ENCODE measurements at places on chromosomes 4 and X. TPM values are rescaled to one million over a fixed set of nuclear protein-coding genes. Genes with fewer than 3 reads are reported as not detected.

DNA sequence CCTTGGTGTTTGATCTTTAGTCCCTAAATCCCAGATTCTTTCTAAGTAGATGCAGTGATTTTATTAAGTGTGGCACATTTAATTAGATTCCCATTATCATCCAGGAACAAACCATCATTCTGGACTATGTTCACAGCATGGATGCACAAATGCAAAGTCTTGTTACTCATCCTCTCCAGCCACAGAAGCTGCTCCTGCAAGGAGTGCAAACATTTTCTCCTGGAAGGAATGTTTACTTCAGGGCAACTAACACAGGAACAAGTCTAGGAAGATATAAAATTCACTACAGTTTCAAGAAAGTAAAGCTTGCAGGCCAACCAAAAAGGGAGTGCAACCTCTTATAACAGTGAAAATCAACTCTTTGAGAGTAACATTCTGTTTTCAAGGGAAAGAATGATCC lies 106.0 kb downstream of the IQCM start:
- no peak for DNase-seq

The RASGEF1B gene
- total RNA-seq = 2.6 TPM

DNA sequence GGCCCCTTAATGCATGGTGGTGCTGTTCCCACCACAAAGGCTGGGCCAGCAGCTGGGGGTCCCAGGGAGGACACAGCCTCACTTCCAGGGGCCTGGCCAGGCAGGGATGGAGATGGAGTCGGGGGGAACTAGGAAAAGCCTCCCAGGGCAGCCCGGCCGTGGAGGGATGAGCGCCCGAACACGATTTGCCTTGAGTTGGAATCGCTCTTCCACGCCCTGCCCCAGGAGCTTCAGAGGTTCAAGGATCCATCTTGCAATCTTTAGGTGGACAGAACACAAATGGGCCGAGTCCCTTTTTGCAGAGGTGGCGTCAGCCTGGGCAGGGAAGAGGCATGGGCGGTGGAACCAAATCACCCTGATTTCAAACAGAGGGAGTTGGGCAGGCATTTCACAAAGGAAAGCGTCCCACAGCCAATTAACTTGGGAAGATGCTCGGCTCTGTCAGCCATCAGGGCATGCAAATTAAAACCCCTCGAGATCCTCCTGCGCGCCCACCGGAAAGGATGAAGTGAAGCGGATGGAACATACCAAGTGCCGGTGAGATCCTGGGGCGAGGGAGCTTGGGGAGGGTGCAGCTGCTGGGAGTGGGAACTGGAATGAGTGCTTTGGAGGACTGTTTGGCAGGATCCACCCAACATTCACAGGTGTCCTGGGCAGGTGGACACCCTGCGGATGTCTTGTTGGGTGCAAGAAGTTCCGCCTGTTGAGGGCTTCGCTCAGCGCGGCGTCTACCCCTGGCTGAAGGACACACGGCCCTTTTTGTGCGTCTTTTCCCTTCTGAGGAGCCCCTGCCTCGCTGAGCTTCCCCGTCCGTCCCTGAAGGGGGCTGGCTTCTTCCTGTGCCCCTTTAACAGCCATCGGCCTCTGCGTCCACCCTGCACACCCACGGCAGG lies 75.7 kb downstream of the HTRA3 start:
- DNase-seq = no peak

- no peak for DNase-seq
Observed at GRCh38 chr4:56182356-56182755, 204.9 kb downstream of the AASDH start.

DNA sequence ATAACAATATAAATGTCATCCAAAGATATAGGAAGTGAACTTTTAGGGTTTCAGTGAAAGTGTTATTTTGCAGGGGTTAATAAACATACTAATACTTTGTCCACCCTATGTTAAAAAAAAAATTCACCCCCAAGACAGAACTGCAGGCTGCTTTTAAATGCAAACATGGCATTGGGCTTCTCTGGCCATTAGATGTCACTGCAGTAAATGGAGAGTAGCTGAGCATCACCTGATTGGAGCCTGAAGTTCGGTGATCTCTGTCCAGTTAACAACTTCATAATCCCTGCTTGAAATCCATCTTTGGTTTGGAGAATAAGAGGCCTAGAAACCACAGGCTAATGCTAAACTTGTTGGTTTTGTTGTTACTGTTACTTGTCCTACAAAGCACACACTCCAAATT lies 18.7 kb downstream of the SLC25A43 start:
- no peak for DNase-seq

DNA sequence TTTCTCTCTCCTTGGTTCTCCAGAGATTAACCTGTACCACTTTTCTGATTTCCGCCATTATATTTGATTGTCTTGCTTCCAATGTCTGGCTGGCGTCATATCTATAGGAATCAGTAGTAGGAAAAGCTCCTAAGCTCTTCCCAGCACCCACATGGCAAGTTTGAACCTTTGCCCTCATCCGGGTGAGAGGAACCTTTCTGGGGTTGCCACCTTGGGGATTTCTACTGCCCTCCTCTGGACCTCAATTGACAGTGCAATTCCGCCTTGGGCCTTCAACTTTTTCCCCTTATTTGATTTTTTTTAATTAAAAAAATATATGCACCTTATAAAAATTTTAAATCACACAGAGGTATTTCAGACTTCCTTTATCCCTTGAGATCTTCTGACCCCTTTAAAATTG lies 2.0 kb upstream of the CXorf66 start:
- DNase-seq = no peak

- DNase-seq = no peak
Observed at GRCh38 chrX:31988975-31989374, 917.1 kb upstream of the FTHL17 start.

The PGAM4 gene
- not detected for total RNA-seq

The GAB3 gene
- total RNA-seq = 20.0 TPM

DNA sequence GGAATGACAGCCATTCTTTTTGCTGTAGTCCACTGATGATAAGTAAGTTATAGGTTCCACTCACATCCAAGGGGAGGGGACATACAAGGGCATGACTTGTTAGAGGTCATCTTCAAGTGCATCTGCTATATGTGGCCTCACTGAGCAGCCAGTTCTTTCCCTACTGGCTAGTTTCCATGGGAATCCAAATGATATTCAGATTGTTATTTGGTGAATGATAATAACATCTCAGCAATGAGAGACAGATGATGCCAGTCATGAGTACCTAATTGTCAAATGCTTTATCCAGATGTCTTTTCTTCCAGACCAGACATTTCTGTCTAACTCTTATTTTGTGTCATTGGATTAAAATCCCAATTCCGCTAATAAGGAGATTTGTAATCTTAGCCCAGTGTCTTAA lies 460.4 kb upstream of the BOD1L1 start:
- no peak for DNase-seq

DNA sequence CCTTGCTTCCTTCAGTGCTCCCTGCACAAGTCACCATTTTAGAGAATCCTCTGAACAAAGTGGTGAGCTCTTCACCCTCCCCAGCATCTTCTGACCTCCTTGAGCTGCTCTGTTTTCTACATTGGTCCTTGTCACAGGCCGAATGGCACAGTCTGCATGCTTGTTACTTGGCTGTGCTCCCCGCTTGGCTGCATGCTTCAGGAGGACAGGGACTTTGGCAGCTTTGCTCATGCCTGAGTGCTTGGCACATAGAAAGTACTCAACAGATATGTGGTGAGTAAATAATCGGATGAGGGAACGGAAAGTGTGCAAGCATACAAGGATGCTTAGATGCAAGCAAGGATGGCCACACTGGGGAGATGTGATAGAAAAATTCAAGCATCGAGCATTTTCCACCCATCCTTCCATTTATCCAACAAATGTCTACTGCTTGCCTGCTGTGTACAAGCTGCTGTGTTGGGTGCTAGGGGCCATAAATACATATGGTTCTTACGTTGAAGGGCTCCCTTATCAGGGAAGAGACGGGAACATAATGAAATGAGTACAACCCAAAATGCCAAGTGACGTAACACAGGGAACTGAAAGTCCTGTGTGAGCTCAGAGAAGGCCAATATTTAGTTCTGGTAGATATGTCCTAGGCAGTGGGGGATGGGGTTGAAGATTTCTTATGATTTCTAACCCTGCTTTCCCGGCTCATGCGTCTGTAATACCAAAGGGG lies 31.2 kb downstream of the SLC2A9 start:
- DNase-seq = no peak

GRCh38 chr4:147090486-147090885 lies 144.8 kb upstream of the TTC29 start:
- no peak for DNase-seq

The IL2 gene
- total RNA-seq = not detected

DNA sequence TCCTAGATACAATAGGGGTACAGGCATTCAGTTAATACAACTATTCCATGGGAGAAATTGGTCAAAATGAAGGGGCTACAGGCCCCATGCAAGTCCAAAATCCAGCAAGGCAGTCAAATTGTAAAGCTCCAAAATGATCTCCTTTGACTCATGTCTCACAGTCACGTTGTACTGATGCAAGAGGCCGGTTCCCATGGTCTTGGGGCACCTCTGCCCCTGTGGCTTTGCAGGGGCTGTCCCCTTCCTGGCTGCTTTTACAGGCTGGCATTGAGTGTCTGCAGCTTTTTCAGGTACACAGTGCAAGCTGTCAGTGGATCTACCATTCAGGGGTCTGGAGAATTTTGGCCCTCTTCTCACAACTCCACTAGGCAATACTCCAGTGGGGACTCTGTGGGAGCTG lies 12.5 kb upstream of the ASIC5 start:
- DNase-seq = no peak

DNA sequence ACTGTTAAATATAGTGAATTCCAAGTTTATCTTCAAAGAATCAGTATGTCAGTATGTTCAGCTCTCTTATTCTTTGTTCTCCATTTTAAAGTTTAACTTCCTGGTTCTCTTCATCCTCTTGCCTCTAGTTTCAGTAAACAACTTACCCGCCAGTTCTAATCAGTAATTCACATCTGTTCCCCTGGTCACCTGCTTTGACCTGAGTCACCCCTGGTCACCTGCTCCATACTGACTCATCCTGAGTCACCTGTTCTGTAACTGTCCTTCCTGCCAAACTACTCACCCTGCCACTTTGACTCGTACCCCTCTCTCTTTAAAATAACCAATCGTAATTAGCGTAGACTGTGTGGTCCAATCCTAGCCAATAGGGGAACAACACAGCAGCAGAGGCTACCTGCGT lies 992.7 kb upstream of the HS3ST1 start:
- DNase-seq = no peak

DNA sequence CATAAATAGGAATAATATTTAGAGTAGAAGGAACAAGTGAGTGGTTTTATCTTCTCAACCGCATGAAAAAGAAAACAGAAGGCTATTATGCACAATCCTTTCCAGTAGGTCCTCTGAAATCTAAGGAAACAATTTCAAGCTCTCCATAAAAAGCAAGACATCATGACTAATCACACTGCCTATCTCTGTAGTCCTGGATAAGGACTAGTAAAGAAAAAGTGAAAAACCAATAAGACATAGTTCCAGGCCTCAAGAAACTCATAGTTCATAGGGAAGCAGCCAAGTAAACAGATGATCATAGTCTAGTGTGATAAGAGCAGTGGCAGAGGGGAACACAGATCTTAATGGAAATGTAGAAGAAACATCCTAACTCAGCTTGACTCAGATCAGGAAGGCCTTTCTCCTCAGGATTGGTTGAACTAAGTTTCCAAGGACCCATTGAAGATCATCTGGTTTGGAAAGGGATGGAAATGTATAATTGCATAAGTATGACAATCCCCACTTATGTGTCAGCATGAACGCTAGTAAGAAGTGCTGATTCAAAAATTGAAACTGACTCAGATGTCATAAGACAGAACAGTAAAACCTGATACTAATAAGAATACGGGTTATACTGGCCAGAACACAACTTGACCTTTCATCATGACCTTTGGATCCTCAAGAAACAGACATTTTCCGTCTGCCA lies 155.3 kb downstream of the GRIA3 start:
- DNase-seq = no peak

The USP26 gene
- not detected for total RNA-seq

- peak; percentile 66 for DNase-seq
Observed at GRCh38 chr4:22235698-22236097, 280.2 kb downstream of the ADGRA3 start.

- no peak for DNase-seq
Observed at GRCh38 chrX:65537229-65537628, 2.6 kb upstream of the LAS1L start.

- DNase-seq = peak; percentile 31
Observed at GRCh38 chr4:38177035-38177546, 216.9 kb downstream of the PTTG2 start.

Data from heart left ventricle (tissue), 16 donors.